8988T (cell line): ENCODE measurements at places on chromosomes 16 and 17.
A peak's percentile ranks its signal among the peaks of the same experiment; 100 is the strongest.

DNA sequence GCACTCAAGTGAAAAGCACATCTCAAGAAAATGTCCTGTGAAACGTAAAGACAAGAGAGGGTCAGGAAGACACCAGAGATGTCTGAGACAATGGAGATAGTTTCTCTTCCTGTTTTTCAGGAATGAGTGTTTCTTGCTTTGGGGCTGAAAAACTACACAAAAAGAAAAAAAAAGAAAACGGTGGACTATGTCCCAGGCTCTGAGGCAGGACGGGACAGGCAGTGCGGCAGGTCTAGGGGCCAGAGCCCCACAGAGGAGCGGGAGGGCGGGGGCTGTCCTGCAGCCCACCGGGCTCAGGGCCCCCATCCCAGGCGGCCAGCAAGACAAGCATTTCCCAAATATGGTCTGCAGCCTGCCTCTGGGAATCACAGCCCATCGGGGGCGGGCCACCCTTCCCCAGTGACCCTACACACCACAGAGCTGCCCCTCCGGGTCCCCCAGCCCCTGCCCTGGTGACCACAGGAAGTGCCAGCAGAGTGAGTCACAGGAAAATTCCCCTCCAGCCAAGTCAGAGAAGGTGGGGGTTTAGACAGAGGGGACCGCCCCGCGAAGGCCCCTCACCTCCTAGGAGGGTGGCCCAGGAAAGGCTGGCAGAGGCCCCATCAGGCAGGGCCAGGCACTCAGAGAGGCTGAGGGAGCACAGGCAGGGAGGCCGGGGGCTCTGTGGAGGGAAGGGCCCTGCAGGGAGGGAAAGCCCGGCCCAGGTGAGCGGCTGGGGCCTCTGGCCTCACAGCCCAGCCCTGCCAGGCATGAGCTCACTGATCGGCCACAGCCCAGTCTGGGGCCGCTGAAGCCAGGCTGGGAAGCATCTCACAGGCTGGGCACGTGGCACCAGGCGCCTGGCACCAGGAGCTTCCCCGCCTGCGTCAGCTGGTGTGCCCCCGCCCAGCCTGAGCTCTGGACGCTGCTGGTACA, 6.3 kb downstream of the BCAR1 start:
- DNase-seq: peak; percentile 94

DNA sequence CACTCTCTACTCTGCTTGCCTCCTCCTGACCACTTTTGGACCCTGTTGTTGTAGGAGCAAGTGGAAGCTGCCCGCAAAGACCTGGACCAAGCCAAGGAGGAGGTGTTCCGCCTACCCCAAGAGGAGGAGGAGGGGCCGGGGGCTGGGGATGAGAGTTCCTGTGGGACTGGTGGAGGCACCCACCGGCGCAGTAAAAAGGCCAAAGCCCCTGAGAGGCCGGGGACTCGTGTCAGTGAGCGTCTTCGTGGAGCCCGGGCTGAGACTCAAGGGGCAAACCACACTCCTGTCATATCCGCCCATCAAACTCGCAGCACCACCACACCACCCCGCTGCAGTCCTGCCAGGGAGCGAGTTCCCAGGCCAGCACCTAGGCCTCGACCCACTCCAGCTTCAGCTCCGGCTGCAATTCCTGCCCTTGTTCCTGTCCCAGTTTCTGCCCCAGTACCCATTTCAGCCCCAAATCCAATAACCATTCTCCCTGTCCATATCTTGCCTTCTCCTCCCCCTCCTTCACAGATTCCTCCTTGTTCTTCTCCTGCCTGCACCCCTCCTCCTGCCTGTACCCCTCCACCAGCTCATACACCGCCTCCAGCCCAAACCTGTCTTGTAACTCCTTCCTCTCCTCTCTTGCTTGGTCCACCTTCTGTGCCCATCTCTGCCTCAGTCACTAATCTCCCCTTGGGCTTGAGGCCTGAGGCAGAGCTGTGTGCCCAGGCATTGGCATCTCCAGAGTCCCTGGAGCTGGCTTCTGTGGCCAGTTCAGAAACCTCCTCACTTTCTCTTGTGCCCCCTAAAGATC, 11.0 kb upstream of the PHKG2 start:
- no peak for DNase-seq

GRCh38 chr17:55322453-55322985, 57.8 kb downstream of the HLF start:
- no peak for DNase-seq

DNA sequence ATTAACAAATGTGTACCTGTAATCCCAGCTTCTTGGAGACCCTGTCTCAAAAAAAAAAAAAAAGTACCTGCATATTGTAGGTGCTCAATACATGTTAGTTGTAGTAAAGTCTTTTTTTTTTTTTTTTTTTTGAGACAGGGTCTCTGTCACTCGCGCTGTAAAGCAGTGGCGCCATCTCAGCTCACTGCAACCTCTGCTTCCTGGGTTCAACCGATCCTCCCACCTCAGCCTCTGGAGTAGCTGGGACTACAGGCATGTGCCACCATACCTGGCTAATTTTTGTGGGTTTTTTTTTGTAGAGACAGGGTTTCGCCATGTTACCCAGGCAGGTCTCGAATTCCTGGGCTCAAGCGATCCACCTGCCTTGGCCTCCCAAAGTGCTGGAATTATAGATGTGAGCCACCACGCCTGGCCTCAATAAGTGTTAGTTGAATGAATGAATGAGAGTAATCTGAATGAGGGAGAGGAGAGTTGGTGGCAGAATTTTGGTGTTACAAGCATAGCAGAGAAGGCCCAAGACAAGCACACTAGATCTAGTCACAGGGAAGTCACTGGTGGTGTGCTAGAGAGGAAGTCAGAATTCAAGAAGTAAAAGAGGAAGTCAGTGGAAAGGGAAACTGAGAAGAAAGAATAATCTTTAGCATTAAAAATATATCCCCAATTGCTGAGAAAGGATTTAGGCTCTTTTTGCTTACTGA, 9.4 kb upstream of the MYL4 start:
- DNase-seq: no peak

GRCh38 chr17:31654936-31655335, 204.1 kb downstream of the COPRS start:
- DNase-seq: no peak

DNA sequence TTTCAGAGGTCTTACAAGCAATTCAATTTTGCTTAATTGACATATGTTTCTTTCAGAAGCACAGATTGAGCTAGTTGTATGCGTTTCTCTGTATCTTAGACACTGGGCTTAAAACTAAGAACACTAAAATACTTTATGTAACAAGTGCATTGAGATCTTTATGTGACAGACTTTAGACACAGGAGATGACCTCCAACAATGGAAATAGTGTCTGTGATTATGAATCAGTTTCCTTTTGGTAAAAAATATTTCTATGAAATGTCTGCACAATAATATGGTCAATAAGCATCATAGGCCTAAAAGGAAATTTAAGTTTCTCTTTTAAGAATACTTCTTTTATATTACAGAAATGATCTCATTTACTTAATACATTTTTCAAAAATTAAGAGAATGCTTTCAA, 153.2 kb downstream of the SKAP1 start:
- no peak for DNase-seq

- DNase-seq: no peak
These were observed 2336.1 kb downstream of the TP53TG3F start for GRCh38 chr16:35795361-35796029.

DNA sequence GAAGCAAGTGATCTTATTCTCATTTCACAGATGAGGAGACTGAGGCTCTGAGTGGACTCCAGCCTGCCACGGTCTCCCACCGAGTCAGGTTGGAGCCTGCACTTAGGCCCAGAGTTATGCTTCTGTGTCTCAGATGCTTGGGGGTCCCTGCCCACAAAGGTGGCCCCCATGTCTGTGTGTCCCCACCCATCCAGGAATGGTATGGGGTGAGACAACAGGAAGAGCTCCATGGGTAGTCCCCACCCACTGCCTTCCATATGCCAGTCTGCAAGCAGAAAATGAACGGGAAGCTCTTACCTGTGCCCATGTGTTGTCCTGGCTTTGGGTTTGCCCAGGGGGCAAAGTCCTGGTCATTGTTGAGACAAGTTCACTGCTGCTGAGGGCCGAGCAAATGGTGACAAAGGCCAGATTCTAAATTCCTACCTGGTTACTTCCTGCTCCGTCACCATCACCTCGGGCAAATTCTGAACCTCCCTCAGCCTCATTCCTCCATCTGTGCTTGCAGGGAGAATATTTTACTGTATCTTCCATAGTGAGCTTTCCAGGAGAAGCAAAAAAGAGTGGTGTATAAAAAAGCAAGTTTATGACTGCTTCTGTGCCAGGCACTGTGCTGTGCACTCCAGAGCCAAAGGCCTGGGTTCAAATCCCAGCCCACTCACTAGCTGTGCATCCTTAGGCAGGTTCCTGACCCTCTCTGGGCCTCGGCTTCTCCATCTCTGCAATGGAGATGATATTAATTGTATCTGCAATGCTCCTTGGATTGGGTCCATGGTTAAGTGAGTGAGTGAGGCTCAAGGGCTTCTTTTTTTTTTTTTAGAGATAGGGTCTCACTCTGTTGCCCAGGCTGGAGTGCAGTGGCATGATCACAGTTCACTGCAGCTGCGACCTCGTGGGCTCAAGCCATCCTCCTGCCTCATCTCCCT, 9.3 kb downstream of the IL4R start:
- no peak for DNase-seq

- DNase-seq: no peak
These were observed 116.9 kb downstream of the TANC2 start for GRCh38 chr17:63082952-63083351.

- DNase-seq: no peak
These were observed 188.1 kb upstream of the CCL2 start for GRCh38 chr17:34067011-34067410.

- no peak for DNase-seq
These were observed 444.0 kb downstream of the HS3ST3B1 start for GRCh38 chr17:14744761-14745473.

DNA sequence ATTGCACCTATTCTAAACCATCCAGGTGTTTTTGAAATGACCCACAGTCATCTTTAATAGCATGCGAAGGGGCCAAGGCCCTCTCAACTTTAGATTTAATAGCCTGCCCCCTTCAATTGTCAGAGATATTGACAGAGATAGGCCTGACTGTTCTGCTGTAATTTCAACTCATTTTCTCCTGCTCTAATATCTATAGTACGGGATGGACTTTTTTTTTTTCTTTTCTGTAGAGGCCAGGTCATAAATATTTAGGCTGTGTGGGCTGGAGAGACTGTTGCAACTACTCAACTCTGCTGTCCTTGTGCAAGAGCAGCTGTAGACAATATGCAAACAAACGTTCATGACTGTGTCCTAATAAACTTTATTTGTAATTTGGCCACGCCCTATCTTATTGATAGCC, 24.7 kb upstream of the KRT20 start:
- DNase-seq: no peak

DNA sequence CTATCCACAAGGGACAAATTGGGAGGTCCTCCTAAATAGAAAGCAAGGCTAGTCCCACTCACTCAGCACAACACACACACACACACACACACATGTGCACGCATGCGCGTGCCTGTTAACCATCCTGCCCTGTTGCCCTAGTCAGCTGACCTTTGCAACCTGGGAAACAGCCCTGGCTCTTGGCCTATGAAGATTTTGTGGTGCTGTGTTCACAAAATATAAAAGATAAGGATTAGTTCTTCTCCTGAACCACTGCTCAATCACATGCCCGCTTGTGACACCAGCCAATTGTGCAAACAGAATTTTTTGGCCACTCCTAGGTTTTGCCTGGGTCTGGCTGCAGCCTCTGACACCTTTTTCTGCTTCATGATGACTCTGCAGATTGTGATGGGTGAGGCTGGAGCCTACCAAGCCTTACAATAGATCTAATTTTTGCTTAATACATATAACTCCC, 3.3 kb upstream of the CES1 start:
- DNase-seq: no peak

- DNase-seq: no peak
These were observed 8.5 kb downstream of the SCGB1C2 start for GRCh38 chr17:145671-146541.

DNA sequence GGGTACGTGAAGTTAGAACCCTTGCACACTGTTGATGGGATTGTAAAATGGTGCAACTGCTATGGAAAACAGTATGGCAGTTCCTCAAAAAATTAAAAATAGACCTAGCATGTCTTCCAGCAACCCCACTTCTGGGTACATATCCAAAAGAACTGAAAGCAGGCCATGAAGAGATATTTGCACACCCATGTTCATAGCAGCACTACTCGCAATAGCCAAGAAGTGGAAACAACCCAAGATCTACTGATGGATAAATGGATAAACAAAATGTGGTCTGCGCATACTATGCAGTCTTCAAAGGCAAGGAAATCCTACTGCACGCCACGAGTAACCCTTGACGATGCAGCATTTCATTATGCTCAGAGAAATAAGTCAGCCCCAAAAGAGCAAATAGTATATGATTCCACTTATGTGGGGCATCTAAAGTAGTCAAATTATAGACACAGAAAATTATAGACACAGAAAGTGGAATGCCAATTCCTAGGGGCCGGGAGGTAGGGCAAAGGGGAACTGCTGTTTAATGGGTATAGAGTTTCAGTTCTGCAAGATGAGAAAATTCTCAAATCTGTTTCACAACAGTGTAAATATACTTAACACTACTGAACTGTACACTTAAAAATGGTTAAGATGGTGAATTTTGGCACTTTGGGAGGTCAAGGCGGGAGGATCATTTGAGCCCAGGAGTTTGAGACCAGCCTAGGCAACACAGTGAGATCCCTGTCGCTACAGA, 17.2 kb downstream of the CORO7 start:
- no peak for DNase-seq

GRCh38 chr16:81940781-81941560, 70.3 kb downstream of the SDR42E1 start:
- no peak for DNase-seq

- DNase-seq: no peak
These were observed 12.9 kb downstream of the IL21R start for GRCh38 chr16:27414788-27415431.

- DNase-seq: no peak
These were observed 26.9 kb downstream of the USP43 start for GRCh38 chr17:9672266-9672665.

DNA sequence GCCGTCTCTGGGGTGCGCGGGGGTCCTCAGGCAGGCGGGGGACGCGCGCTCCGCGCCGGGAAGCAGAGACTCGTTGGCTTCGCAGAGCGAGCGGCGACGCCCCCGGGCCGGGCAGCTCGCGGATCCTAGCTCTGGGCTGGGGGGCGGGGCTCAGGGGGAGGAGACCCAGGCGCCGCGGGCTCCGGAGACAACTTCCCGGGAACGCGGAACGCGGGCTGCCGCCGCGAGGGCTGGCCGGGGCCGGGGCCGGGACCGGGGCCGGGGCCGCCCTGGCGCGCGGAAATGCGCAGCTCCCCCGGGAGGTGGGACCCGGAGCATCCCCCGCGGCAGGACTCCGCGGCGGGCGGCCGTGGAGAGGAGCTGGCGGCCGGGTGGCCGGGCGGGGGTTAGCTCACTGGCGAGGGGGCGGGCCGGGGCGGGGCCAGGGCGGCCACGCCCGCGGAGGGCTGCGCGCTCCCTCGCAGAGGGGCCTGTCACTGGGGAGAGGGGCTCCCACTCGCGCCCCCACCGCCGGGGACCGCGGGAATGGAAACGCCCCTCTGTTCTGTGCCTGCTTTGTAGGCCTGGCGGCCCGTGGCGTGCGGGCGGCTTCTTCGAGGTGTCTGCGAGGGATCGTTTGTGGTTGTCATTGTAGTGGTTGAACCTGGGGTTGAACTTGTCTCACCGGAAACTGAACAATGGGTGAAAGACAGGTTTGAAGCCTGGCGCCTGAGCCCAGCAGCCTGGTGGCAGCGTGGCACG, at the start of gene GAS7:
Gene GAS7, minus strand, starts transcription at position 98 of the 741 bp plus-strand sequence.
- DNase-seq: no peak

- no peak for DNase-seq
These were observed 13.7 kb downstream of the GUCY2D start for GRCh38 chr17:8015957-8016631.
